Hematopoietic multipotent progenitor cell (in vitro differentiated cells): ENCODE measurements at places on chromosomes 6 and 20. TPM values are rescaled to one million over a fixed set of nuclear protein-coding genes. Genes with fewer than 3 reads are reported as not detected.

The LCA5 gene
- 0.81 TPM for total RNA-seq

- no peak for DNase-seq
Observed at GRCh38 chr6:71383476-71383875, 94.9 kb downstream of the OGFRL1 start.

- peak; percentile 47 for DNase-seq
Observed at GRCh38 chr6:7899101-7899888, 11.3 kb downstream of the TXNDC5 start.

- no peak for DNase-seq
Observed at GRCh38 chr6:130959951-130960350, 103.1 kb downstream of the EPB41L2 start.

GRCh38 chr6:154504102-154504501, 6.4 kb downstream of the CNKSR3 start:
- no peak for DNase-seq

DNA sequence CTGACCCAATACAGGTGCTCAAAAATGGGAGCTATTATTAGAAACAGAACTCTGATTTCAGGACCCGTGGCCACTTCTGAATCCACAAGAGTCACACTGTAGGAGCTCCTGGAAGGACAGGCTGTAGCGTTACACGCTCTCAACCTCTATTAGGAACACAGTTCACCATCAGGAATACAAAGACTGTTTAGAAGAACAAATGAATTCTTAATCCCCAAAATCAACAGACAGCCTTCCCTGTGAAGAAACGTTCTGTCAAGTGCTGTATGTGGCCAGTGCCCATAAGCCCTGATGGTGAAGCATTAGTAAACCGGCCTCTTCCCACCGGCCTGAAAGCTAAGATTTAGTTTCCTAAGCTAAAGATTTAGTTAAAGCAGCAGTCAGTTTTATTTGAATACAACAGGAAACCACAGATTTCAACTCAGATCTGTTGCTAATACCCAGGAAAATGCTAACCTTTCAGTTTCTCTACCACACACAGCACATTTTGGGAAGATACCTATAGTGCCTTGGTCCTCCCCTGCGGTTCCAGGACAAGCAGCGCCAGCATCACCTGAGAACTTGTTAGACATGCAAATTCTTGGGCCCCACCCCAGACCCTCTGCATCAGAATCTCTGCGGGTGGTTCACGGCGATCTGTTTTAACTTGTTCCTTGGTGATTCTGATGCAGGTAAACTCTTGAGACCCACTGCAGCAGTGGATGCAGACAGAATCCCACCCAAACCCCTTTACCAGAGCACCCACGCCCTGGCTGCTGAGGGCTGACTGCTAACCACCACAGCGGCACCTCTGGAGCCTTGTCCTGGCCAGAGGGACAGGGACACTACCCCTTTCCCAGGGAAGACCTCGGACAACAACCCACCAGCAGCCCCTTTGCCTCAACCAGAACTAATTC, 33.4 kb downstream of the MTRES1 start:
- peak; percentile 21 for DNase-seq

DNA sequence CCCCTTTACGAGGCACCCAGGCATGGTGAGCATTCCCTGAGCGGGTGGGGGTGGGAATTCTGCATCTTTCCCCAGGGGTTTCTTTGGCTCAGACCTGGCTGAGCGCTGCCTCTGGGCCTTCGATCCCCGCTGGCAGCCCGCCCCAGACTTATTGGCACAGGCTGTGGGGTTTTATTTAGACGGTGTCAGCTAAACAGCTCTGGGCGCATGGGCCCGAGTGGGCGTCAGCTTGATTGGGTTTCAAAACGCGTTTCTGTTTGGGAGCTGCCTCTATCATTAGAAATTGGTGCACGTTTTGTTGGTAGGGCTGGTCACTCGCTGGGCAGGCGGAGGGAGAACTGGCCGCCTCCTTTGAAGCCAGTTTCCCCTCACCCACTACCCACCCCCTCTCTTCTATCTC, 21.0 kb downstream of the PMEPA1 start:
- no peak for DNase-seq

DNA sequence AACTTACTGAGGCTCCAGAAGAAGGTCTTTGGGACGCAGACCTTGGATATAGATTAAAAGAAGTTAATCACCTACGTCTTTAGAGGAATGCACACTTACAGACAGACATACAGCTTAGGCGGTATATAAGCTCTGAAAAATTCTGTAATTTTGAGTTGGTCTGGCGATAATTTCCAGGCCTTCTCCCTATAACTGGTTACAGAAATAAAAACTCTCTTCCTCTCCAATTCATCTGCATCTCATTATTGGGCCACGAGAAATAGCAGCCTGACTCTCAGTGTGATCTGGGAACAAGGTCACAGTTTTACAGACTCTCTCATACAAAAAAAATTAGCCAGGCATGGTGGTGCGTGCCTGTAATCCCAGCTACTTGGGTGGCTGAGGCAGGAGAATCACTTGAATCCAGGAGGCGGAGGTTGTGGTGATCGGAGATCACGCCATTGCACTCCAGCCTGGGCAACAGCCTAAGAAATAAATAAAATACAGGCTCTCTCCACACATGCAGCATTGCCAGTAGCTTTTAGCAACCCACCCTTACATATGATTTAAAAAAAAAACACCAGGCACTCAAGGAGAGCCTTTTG, 4.7 kb downstream of the ZBTB24 start:
- no peak for DNase-seq

GRCh38 chr6:152170313-152170701, 362.8 kb downstream of the ESR1 start:
- no peak for DNase-seq

DNA sequence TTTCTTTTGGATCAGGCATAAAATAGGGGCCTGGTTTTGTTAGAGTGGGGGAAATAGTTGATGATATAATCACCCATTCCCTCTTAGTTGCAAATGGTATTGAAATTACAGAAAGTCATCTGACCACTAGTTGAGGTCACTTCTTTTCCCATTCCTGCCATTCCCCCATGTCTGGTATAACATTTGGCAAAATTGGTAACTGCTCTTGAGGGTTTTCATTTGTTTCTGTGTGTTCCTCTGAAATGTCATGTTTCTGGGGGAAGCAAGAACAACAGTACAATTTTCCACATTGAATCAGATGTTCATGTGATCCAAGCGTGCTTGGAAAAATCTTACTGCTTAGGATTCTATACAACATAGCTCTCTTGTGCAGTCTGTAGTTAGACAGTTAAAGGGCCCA, 7.3 kb downstream of the AIG1 start:
- DNase-seq: no peak
